Airway epithelial cell (primary cell): ENCODE measurements at places on chromosomes 13 and 19. TPM values are rescaled to one million over a fixed set of nuclear protein-coding genes. Genes with fewer than 3 reads are reported as not detected.

Gene DACT3
- not detected in 2 replicates for total RNA-seq

Gene APOC4
- total RNA-seq: not detected in 2 replicates

Gene CD177
- total RNA-seq: 0.09 and 0.14 TPM in 2 replicates

Gene ZFP82
- 1.5 and 3.2 TPM in 2 replicates for total RNA-seq

Gene TBC1D17
- 13.0 and 15.0 TPM in 2 replicates for total RNA-seq

Gene NUCB1
- 186 and 191 TPM in 2 replicates for total RNA-seq
